ENCODE measurements at places on chromosomes 5 and 9.

- no peak for DNase-seq
These were observed 134.9 kb downstream of the ATG10 start for GRCh38 chr5:82106756-82107155.

DNA sequence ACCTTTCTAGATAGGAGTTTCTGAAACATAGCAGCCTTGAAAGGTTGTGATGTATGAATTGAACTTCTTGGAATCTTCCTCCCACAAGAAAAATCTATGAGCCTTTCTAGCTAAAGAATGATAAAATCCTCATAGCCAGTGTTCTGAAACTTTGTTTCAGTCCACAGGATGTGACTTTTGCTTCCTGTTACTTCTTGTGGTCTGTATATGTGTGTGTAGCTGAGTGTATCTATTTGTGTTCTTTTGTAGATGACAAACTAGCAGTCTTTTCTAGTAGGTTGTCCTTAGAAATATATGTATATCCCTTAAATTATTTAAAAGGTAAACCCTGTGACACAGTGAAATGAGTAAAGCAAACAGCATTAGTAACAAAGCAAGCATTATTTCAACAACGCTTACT, 188.8 kb downstream of the MRPS30 start:
- DNase-seq, result no peak

DNA sequence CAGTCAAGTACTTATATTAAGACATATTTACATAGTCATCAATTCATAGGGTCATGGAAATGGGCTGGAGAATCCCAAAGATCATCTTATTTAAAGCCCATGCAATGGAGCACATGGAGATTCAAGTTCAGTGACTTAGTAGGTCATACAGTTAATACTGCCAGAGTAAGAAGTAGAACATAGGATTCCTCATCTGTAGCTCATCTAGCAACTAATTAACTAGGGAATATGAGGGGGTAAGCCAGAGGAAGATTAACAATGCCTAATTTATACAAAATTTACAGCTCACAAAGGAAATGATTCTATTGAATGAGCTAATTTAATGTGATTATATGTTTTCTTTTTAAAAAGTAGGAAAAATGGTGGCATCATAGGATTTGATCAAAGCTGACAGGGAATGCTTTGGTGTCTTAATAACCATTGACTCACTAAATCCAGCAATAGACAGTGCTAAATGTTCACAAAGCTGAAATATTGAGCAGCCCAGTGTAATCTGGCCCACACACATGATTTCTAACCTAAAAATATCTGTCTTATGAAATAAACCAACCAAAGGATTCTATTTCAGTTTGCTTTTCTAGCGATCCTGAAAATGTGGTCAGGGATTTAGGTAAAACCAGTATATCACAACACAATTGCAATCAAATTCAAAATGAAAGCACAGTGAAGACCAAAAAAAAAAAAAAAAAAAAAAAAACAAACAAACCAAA, 53.3 kb downstream of the PRDM6 start:
- DNase-seq, result no peak

DNA sequence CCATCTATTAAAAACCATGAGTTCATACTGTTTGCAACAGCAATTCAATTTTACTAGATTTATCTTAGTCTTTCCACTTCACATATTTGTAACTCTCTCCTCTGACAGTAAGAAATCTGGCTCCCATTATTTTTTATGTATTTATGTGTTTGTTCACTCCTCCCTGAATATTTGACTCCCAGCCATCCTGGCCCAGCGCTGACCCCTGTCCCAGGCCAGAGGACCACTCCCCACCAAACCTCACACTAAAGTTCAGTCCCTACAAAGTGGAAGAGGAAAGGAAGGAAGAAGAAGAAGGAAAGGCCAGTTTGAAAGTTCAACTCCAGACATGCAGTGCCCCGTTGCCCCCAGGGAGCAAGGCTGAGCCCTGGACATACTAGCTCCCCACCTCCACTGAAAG, 271.8 kb downstream of the ADAMTSL1 start:
- DNase-seq, result no peak

DNA sequence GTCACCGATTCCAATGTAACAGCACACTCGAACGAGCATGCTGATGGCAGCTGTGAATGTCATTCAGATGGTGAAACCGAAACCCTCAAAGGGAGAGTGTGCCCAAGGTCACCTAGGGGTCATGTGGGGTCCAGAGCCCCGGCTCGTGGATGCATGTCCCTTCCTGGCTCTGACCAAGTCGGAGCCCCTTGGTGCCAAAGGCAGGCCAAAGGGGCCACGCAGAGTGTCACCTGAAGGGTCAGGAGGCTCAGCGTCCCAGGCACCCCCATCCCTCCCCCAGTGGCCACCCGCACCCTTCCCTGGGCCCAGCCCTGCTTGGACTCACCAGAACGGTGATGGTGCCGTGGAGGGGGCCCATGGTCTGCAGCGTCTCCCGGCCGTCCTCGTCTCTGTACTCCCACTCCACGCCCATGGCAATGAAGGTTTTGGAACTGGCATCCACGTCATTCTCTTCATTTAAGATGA, 69.5 kb downstream of the ZNF354C start:
- no peak for DNase-seq

DNA sequence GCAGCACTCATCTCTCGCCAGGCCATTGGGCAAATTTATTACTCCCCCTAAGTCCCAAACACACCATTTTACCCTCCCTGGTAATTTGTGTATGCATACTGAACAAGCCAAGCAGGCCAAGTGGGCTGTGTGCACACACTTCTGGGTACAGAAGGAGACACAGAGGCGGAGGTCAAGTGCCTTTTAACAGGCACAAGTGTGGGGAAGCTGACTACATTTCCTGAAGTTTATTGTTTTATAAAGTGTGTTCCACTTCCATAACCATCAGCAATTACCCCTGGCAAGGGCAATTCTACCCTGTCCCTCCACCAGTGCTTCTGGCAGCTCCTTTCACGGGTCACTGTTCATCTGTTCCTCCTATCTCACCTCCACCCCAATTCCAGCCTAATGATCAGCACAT, 93.9 kb downstream of the SETX start:
- no peak for DNase-seq

DNA sequence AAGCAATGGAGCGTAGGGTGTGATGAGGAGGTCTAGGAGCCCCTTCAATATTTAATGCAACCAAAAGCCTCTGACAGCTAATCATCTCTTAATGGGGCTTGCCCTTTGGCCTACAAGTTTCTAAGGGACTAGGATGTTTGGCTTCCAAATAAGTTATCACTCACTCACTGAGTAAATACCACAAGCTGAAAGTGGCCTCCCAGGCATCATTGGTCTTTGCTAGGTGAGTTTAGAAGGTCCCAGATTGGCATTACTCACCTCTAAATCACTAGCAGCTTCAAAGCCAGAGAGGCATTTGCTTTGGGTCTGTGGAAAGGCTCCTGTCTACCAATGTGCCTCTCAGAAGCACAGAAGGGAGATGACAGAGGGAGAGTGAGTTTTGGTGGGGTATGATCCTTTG, 344.2 kb downstream of the NTRK2 start:
- DNase-seq, result no peak

GRCh38 chr5:142872795-142873194, 102.6 kb downstream of the ARHGAP26 start:
- no peak for DNase-seq

DNA sequence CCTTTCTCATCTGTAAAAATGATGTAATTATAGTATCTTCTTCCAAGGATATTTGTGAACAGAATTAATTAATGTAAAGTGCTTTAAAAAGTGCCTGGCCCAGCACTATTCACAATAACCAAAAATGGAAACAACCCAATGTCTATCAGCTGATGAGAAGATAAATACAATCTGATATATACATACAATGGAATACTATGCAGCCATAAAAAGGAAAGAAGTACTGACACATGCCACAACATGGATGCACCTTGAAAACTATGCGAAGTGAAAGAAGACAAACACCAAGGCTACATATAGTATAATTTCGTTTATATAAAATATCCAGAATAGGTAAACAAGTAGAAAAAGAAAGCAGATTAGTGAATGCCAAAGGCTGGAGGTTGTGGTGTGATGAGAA, 24.1 kb downstream of the DPYSL3 start:
- DNase-seq, result no peak

- no peak for DNase-seq
These were observed 144.2 kb downstream of the MLLT3 start for GRCh38 chr9:20477940-20478620.

Measured in GM12892 (cell line).